Activated CD4-positive, alpha-beta T cell treated with anti-CD3 and anti-CD28 coated beads, Interleukin-2, amount 50 U/mL, for 1 hour (primary cell): ENCODE measurements at places on chromosomes 1 and 21.

DNA sequence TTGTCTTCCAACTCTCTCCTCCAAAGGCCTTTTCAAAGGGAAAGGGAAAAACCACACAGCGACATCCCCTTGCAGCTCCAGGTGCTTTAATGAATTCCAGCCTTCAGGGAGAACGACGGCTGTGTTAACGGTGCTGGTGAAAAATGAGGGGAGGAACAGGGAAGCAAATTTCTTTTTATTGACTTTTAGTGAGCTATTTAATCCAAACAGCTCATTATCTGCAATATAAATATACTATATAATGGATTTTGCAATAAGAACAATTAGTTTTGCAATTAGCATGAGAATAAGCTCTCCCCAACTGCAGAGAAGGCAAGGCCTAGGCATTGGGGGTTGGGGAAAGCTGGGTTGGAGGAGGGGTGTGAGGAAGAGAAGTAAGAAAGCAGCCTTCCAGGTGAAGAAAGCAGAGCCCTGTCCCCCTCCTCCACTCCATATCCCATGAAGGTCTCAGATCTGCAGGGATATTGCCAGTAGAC, 159.0 kb upstream of the ZC3H12A start:
- no peak for DNase-seq

DNA sequence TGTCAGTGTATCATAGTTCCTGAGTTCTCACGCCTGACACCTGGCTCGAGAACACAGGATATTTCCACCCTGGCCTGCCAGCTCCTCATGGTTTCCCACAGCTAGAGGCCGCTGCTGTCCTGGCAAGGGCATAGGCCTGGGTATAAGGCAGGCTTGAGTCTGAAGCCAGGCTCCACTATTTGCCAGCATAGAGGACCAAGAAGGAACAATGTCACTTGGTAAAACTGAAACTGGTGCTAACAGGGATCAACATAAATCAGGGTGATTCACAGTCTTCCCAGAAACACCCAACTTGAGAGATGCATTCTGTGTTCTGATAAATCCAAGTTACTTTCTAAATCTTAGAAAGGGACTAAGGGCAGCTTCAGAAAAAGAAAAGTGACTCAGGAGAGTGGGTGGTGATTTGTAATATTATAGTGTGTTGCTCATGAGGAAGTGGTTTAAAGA, 6.9 kb upstream of the S100A2 start:
- DNase-seq = peak; percentile 52

DNA sequence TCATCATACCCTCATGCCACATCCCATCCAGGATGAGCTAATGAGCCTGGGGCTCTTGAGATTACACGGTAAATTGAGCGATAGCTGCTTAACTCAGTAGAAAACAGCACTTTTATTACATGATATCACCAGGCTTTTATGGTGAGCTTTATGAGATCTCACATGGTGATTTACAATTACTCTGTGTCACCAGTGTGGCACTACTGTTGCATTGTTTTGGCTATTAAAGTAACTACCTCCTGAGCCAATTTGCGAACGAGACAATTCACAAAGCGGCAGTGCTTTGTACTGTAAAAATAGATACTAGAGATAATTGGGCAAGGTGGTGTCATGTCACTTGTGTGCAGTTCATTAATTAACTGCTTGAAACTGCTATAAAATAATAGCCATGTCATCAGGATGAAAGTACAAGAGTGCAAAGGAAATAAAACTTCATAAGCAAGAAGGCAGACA, 767.7 kb upstream of the ADGRL2 start:
- no peak for DNase-seq

DNA sequence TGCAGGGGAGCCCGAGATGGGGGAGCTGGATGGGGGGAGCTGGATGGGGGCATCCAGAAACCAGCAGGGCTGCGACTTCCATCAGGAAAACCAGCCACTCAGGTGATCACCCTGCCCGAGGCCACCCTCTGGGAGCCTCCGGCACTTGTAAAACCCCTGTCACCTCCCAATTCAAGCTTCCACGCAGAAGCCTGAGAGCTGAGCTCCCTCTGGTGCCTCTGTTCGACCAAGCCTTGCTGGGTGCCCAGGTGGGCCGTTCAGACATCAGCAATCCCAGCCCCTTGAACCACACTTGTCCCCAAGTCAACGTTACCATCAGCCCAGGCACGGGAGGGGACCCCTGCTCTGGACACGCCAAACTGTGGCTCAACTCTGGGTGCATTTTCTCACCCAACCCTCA, 59.6 kb downstream of the MEGF6 start:
- no peak for DNase-seq

DNA sequence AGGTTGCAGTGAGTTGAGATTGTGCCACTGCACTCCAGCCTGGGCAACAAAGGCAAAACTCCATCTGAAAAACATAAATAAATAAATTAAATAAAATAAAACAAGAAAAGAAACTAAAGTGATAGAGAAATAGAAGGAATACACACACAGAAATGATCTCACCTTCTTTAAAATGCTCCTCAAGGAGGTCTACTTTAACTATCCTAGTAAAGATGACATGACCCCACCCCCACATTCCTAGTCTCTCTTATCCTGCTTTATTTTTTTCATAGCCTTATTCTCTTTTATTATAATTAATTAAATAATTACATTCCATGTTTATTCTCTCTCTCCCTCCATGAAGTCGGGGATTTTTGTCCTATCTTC, 18.0 kb upstream of the CR1L start:
- DNase-seq = no peak
